ENCODE measurements at places on chromosomes 5 and 9.

DNA sequence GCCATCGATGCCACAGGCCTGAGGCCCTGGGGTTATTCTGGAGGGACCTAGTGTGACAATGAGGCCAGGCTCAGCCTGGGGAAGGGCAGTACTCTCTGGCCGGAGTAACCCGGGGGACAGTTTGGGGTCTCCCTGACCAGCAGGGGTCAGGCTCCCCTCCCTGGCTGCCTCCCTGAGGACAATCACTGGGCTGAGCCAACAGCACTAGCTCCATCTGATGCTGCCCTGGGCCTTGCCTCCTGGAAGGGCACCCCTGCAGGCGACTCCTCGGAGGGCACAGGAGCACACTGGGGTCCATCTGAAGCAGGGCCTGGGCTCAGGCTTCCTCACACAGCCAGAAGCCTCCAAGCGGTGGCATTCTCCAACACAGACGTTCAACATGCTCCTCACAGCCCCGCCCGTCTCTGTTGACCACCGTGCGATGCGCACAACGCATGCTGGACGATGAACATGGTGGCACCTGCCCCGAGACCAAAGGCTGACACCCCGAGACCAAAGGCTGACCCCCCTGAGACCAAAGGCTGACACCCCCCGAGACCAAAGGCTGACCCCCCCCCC is 68.3 kb downstream of the ADAMTS2 start:
- no peak for DNase-seq

- DNase-seq: no peak
Observed at GRCh38 chr5:175443514-175444059, 395 bp downstream of the DRD1 start.

DNA sequence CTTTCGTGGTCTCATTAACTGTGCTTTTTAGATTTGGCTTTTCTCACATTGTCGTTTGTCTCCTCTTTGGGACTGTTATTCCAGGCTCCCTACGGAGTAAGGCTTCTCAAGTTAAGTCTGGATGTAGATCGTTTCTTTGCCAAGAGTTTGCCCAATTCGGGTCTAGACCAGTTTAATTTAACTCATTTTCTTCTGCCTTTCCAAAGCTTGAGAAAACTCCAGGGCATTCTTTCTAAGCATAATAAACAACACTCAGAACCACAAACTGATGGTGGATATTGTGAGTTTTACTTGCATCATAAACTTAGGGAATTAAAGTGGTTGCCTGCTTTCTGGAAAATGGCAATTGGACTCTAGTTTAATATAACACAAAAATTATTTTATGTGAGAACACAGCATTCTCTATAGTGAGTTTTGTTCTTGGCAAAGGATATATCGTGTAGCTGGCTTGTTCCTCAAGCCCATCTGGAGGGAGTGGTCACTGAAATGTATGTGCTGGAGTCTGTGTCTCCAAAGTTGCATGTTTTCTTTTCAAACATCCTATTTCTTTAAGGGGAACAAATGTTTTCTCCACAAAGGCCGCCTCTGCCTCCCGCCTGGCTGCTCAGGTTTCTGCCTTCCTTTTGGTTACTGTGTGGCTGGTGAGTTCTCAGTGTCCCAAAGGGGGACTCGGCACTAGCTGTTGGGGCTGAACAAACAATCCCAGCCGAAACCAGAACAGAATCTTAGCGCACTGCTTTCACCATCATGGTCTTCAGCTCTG is 211.3 kb upstream of the FBN2 start:
- DNase-seq: no peak

- DNase-seq: no peak
Observed at GRCh38 chr5:16467363-16468219, 2.0 kb upstream of the ZNF622 start.

DNA sequence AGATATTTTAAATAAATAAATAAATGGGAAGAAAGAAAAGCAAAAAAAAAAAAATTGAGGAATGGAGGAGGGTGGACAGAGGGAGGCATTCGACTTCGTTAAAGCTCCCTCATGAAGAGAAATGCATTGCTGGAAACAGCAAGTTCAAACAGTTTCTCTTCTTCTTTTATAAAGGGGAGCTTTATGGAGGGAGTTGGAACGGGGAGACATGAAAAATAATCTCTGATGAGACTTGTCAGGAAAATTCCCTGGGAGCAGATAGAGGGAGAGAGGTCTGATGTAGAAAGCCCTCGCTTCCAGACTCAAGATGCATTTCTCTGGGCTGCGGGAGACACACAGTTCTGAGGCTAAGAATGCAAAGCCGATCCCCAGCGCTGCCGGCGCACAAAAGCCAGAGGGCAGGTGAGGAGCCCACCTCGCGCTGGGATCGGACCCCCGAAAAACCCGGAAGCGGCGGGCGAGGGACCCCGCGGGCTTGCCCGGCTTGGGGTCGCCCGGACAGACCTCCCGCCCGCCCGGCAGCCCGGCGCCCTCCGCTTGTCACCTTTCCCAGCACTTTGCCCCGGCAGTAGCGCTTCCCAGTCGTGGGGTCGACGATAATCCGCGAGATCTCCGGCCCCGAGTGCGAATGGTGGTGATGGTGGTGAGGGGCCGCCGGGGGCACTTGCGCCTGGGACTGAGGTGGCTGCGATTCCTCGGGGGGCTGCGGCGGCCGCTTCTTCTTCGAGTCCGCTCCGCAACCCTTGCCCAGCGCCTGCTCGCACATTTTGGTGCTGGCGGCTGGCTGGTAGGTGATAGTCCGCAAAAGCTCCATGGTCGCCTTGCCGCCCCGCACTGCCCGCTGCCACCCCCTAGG is 512 bp downstream of the PLK2 start:
- no peak for DNase-seq

DNA sequence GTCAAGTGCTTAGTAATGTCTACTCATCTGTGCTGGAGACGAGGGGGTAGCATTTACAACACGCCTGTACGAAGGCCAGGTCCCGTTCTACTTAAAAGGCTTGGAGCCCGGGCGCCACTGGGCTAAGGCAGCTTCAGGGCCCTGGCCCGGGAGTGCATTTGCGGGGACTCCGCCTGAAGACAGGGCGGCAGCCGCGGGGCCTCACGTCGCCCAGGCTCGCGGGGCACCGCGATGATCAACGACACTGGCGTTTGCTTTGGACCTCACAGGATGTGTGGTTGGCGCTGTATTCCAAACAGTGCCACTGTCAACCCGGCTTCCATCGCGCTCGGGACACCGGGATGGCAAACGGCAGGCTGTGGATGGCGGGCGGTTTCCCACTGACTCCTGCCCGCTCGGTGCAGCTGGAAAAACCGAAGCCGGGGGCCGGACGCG is 1.1 kb upstream of the TENT4A start:
- DNase-seq: peak; percentile 45

- DNase-seq: no peak
Observed at GRCh38 chr5:123452401-123452800, 29.2 kb upstream of the CEP120 start.

DNA sequence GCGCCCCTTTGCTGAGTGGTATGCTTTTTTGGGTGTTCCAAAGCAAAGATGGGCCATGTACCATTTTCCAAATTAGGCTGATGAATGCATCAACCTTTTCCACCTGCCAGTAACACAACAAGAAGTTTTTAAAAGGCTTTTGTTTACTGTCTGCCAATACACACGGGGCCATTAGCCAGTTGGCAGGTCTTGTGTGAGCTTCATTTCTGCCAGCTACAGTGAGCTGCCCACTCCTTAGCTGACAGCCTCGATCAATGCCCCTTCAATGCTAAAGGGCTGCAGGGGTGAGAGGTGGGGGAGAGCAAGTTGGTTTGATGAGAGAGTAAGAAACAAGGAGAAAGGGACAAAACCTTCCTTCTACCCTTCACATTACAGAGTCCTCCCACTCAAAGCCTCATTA is 128.7 kb downstream of the C5orf15 start:
- no peak for DNase-seq

GRCh38 chr9:126096340-126096739 is 230.3 kb upstream of the MVB12B start:
- no peak for DNase-seq

DNA sequence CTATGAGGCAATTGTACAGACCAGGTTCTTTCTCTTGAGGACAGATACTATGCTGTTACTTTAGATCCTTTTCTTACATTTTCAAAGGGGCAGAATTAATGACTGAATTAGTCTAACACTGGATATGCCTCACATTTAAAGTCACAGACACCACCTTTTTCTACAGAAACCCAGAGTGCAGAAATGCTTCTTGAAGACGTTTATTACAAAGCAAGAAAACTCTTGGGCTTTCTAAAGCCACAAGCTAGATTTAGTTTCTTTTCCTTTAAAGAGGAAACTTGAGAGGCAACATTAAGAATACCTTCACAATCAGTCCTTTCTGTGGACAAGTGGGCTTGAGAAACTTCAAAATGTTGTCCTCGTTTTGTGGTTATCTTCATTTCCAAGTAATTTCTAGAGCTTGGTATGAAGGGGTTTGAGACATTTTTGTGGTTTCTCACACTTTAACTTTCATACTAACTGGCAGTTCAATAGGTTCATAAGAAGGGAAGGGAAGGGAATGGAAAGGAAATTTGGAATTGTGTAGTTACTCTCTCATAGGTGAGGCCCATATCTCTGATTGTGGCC is 527.4 kb downstream of the RASEF start:
- no peak for DNase-seq

- DNase-seq: no peak
Observed at GRCh38 chr5:90983711-90984124, 399.4 kb downstream of the ARRDC3 start.

- no peak for DNase-seq
Observed at GRCh38 chr9:68457803-68458202, 82.9 kb downstream of the TMEM252 start.

DNA sequence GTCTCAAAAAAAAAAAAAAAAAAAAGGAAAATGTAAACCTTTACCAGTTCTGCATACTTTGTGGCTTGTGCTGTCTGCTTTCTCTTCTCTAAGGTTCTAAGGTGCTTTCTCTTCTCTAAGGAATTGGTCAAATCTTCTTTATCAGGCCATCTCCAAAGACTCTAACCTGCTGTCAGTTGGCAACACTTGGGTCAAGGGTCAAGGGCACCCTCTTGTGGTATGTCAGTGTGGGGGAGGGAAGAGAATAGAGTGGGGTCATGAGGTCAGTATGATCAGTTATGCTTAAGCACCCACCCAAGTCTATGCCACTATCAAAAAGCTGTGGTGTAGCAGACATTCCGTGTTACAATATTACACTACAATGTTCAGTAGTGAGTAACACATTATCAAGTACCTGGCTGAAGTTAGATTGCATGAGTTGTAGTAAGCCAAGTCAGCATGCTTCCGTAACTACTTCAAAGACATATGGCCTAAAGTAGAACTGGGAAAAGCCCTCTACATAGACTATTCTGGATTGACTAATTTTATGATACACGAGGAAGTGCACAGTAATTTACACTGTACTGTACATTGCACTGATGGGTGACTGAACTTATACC is 25.0 kb upstream of the CCL28 start:
- DNase-seq: no peak

Measured in stimulated activated CD4-positive, alpha-beta T cell treated with anti-CD3 and anti-CD28 coated beads, Interleukin-4, amount 100 ng/mL, for 1 hour (primary cell).